Stimulated activated CD4-positive, alpha-beta T cell treated with anti-CD3 and anti-CD28 coated beads, Interleukin-4, amount 100 ng/mL, for 48 hours (primary cell): ENCODE measurements at places on chromosomes 16 and 17.

DNA sequence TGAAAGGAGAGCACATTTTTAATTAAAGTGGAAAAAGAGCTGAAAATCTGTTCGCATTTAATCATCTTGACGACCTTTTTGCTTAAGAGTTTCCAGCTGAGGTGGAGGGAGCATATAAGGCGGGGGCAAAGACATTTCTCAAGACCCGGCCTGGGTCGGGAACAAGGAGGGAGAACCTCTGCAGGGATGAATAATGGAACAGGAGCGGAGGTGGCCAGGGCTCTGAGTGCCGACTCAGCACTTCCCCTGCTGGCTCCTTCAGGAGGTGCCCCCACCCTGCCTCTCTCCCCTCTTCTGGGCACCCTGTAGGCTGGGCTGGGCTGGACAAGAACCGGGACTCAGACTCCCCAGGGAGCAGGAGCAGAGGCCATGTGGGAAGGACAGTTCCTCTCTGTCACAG is 7.9 kb upstream of the NGFR start:
- no peak for DNase-seq

GRCh38 chr16:52727441-52727840 is 180.5 kb upstream of the TOX3 start:
- no peak for DNase-seq

DNA sequence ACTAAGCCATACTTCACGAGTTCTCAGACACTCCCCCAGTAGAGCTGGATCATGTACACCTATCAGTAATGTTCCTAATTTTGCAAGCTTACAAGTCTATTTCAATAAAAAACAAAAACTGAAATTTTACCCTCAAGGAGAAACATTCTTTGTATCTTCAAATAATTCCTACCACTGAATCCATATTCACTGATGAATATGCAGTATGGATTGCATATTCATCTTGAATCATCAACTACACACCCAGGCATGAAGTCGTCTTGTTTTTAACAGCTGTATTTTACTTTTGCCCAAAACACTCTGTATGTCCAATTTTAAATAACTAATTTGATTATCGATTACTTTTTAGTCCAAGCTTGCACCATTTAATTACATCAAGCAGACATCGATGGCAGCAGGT is 31.8 kb downstream of the ZDHHC7 start:
- no peak for DNase-seq

DNA sequence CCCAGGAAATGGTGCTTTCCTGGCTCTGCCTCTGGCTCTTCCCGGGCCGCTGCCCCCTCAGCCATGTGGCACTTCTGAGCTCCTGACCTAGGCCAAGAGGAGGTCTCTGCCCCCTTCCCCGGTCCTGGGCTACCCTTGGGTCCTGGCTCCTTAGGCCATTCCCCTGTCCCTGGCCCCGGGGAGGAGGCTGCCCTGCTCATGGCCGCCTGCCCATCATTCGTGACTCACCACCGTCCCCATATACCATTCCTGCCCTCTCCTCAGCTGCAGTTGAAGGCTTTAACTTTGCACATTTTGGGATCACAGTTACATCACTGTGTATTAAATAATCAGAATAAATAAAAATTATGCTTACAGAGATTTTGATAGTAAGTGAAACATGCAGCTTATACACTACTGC is 69.0 kb downstream of the GRIN2A start:
- no peak for DNase-seq

DNA sequence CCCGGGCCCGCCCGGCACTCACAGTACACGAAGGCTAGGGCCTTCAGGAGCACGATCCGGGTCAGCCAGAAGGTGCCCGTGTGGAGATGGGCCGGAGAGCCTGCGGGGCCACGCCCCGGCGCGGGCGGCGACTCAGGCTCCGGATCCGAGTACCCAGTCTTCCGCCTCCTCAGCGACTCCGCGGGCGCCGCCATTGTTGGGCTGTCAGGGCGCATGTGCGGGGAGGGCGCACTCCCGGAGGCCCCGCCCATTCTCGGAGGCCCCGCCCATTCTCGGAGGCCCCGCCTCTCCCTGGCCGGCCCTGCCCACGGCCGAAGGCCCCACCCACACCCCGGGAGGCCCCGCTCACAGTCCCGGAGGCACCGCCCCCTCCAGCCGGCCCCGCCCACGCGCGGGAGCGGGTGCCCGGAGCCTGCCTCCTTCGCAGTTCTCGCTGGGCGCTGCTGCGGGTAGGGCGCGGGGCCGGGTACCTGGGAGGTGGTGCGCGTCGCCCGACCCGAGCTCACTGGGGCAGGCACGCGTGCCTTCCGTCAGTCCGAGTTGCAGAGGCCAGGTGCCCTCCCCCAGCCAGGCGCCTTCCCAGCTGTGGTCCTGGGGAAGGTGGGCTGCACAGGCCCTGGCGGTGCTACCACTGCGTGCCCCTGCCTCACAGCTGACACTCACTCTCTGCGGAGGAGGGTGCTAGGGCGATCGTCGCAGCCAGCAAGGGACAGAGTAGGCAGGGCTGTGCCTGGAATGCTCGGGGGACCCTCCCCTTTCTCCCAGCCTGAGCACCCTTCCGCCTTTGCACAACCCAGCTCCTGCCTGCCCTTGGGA is at the start of gene LMF1:
Gene LMF1 (minus strand): TSS at position 219 of the 816 bp plus-strand sequence. CDS start 4 bp downstream, at position 215.
- DNase-seq = peak; percentile 99

- DNase-seq = no peak
These were observed 26.9 kb upstream of the SUPT4H1 start for GRCh38 chr17:58378733-58379510.

GRCh38 chr17:19760746-19761145 is 12.6 kb upstream of the ALDH3A1 start:
- DNase-seq = no peak

- DNase-seq = no peak
These were observed 149.1 kb downstream of the VPS53 start for GRCh38 chr17:565521-565920.

- no peak for DNase-seq
These were observed 45.9 kb upstream of the DOC2B start for GRCh38 chr17:227078-227945.

- DNase-seq = no peak
These were observed 297.5 kb downstream of the XYLT1 start for GRCh38 chr16:17173281-17173680.

- no peak for DNase-seq
These were observed 176.4 kb upstream of the ZKSCAN2 start for GRCh38 chr16:25434064-25434463.

DNA sequence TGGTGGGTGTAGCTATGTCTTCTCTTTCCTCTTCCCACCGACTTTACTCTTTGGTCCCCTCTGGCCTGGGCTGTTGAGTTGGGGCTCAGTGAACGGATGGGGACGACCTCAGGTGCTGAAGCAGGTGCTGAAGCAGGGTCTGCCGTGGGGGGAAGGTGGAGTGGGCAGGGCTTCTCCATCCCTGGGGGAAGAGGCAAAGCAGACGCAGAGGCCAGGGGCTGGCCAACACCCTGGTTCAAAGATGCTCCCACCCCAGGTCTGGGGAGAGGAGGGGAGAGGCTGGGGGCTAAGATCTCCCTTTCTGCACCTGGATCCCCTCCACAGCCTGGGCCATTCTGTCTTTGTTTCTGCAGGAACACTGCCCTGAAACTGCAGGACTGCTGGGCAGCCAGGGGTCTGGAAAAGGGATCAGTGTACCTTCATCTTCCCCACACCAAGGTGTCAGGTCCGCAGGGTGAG is 22.9 kb downstream of the ALOX12B start:
- no peak for DNase-seq

GRCh38 chr16:74297145-74297665 is 591 bp downstream of the PSMD7 start:
- DNase-seq = peak; percentile 39

DNA sequence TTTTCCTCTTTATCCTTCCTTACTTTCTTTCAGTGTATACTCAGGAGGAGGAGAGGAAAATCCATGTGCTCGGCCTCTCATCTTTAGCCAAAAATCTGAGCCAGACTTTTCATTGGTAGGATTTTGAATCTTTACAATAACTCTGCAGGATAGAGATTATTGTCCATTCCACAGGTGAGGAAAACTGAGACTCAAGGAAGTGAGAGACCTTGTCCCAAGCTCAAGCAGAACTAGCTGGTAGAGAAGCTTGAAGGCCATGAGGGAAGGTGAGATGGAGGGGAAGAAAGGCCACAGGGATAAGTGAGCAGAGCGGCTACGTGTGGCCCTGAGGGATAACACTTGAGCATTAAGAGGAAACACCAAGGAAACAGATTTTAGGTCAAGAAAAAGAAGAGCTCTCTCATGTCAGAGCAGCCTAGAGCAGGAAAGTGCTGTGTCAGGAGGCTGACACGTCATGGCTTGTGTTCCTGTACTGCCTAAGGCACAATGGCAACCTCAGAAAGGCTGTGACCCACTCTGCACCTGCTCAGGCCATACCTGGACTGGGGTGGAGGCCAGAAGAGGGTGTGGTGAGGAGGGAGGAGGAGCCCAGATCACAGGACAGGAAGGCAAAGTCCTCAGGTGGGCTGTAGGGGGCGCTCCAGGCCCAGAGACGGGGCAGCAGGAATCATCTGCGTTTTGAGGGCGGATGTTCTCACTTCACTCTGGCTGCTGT is 11.9 kb downstream of the MT4 start:
- peak; percentile 90 for DNase-seq

DNA sequence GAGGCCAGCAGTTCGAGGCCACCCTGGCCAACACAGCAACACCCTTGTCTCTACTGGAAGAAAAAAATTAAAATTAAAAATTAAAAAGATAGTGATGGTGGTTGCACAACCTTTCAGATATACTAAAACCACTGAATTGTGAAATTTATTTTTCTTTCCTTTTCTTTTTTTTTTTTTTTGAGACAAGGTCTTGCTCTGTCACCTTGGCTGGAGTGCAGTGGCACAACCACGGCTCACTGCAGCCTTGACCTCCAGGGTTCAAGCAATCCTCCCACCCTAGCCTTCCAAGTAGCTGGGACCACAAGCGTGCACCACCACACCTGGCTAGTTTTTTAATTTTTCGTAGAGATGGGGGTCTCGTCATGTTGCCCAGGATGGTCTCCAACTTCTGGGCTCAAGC is 254.4 kb downstream of the SLC39A11 start:
- no peak for DNase-seq

GRCh38 chr17:7001318-7001961 is 5.6 kb downstream of the ALOX12 start:
- DNase-seq = peak; percentile 50

DNA sequence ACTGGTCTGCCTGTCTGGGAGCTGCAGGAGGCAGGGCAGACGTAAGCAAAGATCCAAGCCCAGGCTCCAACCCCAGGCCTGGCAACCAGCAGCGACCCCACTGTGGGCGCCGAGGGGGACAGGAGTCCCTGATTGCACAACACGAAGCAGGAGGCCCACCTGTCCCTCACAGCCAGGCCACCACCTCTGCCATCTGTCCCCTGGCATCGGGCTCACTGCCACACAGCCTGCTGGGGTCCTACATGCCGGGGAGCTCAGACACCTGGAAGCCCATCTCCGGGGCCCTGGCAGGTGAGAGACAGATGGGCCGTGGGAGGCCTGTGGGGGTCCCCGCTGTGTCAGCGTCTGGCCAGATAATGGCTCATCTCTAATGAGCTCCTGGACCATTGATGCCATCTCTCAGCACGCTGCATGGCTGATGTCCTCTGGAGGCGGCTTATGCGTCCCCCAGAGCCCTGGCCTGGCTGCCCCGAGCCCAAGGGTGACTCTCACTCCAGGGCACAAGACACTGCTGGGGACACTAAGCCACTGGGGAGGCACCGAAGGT is 11.3 kb upstream of the RASD1 start:
- DNase-seq = no peak

DNA sequence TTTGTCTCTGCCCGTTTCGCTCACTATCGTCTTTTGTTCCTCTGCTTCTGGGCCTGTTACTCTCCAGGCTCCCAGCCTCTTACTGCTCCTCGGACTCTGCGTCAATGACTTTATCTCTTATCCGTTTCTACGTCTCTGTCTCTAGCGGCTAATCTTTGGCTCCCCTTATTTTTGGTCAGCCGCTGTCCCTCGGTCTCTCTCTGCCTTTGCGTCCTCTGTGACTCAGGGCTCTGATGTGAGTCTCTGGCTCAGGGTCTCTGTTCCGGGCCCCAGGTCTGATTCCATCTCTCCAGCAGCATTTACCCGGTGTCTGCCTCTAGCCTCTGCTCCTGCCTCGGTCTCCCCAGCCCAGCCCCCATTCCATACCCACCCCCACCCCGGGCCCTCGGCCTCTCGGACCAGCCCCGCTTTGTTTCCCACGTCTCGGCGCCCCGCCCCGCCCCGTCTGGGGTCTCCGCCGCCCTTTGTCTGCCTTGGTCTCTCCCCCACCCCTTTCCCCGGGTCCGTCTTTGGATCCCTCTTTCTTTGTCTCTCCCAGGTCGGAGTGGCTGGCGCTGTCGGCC is 547 bp upstream of the ZNF48 start:
- no peak for DNase-seq

DNA sequence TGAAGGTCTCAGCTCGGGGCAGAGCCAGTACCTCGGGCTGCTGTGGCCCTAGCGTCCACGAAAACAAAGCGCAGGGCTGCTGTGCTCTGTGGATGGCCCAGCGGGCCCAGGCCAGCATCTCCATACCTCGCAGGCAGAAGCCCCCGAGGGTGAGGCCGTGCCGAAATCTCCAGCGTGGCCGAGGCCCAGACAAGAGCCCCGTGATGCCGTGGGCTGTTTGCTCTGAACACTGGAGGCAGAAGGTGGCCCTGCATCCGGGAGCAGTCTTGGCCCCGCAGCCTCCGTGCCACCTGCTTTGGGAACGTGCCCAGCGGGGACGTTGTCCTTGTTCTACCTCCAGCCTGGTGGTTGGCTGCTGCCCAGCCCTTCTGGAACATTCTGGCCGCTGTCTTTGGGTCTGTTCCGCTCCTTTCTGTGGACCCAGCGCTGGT is 121.4 kb downstream of the BANP start:
- DNase-seq = no peak

DNA sequence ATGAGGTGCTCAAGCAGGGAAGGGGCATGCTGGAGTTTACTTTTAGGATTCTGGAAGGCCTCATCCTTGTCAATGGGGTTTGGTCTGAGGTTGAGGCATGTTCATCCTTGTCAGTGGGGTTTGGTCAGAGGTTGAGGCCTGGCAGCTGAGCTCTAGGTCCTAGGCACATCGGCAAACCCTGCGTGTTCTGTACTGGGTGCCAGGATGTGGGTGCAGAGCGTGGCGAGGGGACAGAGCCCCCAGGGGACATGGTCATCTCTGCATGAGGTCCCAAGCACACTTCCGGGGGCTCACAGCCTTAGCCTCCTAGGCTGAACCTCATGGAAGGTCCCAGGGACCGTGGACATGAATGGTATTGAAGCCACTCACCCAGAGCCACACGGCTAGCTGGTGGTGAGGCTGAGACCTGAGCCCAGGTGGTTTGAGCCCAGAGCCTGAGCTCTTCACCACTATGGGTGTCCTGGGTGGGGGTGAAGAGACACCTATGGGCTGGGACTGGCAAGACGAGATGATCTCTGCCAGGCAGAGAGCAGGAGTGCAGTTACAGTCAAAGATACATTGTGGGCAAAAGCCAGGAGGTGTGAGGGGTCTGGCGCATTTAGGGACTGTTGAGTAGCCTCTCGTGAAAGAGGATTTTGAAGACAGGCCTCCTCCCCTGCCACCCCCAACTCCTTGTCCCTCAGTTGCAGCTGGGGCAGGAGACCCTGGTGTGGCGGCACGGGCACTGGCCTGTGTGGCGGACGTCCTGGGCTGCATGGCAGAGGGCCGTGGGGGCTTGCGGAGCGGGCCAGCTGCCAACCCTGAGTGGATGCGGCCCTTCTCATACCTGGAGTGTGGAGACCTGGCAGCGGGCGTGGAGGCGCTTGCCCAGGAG is 19.3 kb downstream of the FCSK start:
- DNase-seq = no peak

GRCh38 chr16:84874983-84875382 is 55.2 kb downstream of the CRISPLD2 start:
- no peak for DNase-seq
